Spinal cord (tissue), 10 donors: ENCODE measurements at places on chromosomes 3 and 15.

DNA sequence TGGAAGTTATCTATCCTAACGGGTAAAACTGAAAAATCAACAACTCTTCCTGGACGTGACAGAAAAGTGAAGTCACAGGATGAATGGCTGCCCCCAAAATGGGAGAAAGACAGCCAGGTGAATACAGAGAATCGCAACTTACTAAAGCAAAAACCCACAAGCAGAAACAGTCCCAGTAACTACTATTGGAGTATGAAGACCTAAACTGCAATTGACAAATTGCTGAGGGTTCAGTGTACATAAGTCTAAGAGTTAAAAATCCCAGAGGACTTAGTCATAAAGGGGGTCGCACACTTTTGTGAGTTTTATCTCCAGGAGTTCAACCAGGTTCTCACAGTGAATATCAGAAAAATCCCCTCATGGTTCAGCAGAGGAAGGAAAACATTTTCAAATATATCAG lies 56.8 kb upstream of the IMPG2 start:
- H3K4me1 ChIP-seq = no peaks in the 10 kb centered on the region
- H3K36me3 ChIP-seq = no peaks in the 10 kb centered on the region
- no peak overlapping the region for H3K27ac ChIP-seq
- no peak for DNase-seq
- no peak overlapping the region for H3K4me3 ChIP-seq
- H3K27me3 ChIP-seq = no peaks in the 10 kb centered on the region

DNA sequence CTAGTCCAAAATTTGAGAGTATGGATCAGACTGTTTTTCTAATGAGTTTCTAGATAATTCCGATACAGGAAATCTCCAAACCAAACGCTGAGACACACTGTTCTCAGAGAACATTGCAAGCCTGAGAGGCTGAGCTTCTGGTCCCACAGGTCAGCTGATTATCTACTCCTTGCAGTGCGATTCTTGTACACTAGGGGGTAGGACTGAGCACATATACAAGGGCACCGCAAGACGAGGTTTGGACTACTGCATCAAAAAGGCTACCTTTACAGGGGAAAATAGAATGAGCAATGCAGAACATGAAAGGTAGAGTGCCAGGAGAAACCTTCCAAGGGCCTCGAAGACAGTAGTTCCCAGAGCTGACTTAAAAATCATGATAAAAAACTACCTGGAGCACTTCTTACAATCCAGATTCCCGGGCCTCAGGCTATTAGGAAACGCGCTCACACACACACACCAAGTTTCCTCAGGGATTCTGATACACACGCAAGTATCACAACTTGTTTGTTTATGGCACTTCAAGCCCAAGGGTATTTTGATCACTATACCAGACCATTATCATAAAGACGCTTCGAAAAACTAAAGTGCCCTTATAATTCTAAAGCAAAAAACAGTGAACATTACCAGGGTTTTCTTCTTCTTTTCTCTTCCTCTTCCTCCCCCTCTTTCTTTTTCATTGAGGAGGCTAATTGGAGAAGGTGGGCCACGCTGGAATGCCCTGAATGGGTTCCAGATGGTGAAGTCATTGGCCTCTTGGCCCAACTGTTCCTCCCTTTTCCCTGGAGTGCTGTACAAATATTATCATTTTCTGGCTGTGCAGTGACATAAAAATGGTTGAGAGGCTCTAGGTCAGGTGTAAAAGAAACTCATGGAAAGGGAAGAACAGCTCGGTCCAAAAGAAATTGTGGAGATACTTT lies 61.8 kb downstream of the SLC12A8 start:
- H3K36me3 ChIP-seq = no peaks in the 10 kb centered on the region
- H3K27me3 ChIP-seq = no peaks in the 10 kb centered on the region
- no peak overlapping the region for H3K4me3 ChIP-seq

DNA sequence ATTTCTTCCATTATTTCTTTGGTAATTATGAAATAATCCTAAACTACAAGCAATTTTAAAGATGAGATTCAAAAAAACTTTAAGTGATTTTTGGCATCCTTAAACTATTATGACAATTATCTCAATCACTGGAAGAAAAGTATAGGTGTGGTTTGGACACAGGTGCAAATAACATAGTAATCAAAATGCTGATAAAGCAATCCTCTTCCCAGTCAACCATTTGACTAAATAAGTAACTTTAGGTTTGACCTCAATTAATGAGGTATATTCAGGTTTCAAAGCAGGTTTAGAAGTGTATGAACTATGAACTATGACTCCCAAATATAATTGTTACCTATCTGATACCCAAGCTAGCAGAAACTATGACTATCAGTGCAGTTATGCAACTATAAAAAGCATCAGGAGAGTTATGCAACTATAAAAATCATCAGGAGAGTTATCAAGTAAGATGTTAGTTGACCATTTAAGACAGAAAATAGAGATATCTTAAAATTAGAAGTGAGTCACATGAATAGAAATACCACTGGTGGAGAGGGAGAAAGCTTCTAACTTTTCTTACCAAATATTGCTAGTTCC lies 8.9 kb upstream of the CNTN3 start:
- no peak overlapping the region for H3K27ac ChIP-seq
- no peak for DNase-seq
- no peaks in the 10 kb centered on the region for H3K36me3 ChIP-seq

DNA sequence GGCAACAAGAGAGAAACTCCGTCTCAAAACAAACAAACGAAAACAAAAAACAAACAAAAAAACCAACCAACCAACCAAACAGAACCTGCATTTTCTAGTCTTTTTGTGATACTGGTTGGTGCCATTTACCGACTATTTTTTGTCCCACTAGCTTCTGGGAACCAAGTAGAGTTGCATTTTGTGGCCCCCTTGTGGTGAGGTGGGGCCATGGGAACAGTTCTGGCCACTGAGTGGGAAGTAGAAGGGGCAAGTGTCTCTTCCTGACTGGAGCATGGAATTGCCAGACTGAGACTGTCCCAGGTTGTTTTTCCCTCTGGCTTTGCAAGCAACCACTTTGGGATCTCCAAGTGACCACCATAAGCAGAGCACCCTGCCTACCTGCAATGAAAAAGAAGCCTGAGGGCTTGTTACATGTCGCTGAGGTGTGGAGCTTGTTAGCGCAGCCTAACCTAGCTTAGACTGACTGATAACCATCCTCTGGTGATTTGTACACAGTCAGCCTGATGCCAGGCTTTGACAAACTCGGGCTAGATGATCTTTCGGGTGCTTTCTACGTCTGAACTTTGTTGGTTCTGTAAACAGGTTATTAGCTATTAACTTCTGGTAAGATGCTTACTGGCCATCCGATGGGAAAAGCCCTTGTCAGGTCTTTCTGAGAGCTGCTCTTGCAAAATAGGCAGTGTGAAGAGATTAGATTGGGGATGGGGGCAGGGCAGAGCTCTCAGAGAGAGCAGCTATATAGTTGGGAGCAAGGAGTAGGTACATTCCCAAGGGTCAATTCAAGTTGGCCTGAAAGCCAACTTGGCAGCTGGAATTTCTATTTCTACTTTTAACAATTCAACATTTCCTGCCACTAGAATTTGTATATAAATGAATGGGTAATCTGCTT lies 172.2 kb downstream of the SSR3 start:
- no peaks in the 10 kb centered on the region for H3K4me1 ChIP-seq
- DNase-seq = no peak
- no peaks in the 10 kb centered on the region for H3K27me3 ChIP-seq
- H3K27ac ChIP-seq = no peak overlapping the region
- no peaks in the 10 kb centered on the region for H3K36me3 ChIP-seq

DNA sequence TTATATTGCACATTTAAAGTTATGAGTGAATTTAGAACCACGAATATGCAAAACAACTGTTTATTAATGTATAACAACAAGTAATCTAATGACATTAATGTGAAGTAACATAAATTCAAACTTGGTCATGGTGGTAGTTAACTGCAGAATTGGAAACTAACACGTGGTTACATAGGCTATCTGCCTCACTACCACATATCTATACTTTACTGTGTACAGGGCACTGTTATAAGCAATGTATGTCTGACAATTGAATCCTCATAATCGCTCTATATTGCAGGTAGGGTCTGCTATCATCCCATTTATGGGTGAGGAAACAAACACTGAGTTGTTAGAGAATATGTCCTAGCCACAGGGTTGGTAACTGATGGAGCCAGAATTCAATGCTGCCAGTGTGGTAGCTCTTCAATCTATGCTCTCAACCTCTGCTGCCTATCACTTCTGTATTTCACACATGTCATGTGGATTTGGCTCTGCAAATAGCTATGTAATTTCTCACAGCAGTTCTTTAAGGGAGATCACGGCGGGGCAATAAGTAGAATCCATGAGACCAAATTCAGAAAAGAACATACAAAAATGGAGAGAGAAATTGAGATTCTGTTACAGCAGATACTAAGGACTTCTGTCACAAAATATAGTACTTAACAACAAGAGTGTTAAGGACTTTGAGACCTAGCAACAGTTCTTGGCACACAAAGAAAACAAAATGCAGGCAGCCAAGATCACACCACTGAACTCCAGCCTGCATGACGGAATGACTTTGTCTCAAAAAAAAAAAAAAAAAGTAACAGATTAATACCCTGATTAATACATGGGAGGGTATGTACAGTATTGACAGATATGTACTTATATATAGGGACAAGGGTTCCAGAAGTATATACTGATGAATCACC lies 100.0 kb upstream of the CSPG5 start:
- H3K27ac ChIP-seq = no peak overlapping the region
- no peak for DNase-seq
- peaks cover 32% of the 10 kb centered on the region for H3K36me3 ChIP-seq
- no peak overlapping the region for H3K4me3 ChIP-seq
- no peaks in the 10 kb centered on the region for H3K27me3 ChIP-seq
- H3K4me1 ChIP-seq = no peaks in the 10 kb centered on the region

GRCh38 chr3:177208223-177208622 lies 10.9 kb upstream of the TBL1XR1 start:
- no peaks in the 10 kb centered on the region for H3K36me3 ChIP-seq
- H3K27ac ChIP-seq = no peak overlapping the region
- H3K27me3 ChIP-seq = no peaks in the 10 kb centered on the region

- no peak overlapping the region for H3K4me3 ChIP-seq
- no peaks in the 10 kb centered on the region for H3K36me3 ChIP-seq
- H3K27me3 ChIP-seq = no peaks in the 10 kb centered on the region
These were observed 155.4 kb upstream of the CCDC54 start for GRCh38 chr3:107221856-107222255.

DNA sequence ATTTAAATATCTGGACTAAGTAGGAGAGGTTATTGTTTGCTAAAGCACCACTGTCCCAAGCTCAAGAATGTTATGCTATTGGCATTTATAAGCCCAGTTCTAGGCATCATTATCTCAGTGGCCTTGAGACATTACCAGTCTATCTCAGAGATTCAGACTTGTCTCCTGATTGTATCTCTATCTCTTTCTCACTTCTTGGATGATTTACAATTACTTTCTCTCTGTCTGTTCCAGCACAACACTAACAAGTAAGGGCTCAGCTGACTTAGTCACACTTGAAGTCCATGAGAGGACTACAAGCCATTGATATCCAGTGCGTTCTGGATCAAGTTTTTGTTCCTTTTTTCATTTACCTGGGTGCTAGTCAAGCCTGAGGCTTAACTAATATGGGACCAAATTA lies 60.2 kb downstream of the TRIM69 start:
- H3K27ac ChIP-seq = no peak overlapping the region
- no peaks in the 10 kb centered on the region for H3K36me3 ChIP-seq
- DNase-seq = no peak
- H3K4me1 ChIP-seq = no peaks in the 10 kb centered on the region
- no peak overlapping the region for H3K4me3 ChIP-seq

DNA sequence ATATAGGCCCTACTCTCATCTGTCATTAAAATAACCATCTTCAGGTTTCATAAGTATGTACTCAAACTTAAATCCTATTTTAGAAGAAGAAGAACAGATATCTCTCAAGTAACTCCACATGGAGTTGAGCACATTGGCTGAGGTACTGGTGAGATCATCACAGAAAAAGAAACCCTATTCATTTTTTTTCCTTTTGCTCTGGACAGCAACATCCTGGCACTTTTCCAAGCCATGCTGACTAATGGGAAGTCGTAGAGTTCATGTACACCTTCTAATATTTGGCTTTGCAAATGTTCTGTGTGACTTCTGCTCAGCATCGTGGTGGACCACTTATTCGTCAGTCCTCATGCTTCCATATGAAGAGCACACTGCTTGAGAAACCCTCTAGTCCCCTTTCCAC lies 336.0 kb upstream of the KCNH8 start:
- H3K4me3 ChIP-seq = no peak overlapping the region
- H3K36me3 ChIP-seq = no peaks in the 10 kb centered on the region
- no peaks in the 10 kb centered on the region for H3K4me1 ChIP-seq
- no peaks in the 10 kb centered on the region for H3K27me3 ChIP-seq

DNA sequence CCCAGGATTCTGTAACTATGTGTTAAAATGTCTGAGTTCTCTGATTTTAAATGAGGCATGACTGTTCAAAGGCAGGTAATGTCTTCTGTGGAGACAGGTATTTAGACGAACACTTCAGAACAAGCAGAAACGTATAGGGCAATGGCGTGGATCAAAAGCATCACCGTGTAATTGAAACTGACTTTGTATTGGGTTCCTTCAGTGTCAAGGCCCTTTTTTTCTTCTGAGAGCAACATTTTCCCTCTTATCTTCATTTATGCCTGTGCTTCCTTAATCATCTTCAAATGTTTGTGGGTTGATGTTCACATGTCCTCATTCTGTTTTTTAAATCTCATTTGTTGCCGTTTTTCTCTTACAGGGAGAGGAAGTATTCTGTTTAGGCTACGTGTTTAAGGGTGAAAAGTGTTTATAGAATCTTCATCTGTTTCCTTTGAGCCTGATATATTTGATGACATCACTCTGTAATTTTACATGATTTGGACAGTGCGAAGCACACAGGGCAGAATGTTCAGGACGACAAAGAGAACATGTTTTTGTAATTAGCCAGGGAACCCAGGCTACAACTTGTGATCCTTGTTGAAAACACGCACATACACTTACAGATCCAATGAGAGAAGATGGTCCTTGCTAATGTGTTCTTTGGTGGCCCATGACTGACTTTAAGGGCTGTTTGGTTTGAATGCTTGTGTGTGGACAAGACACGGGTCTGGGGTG lies 196.0 kb downstream of the LRTM1 start:
- H3K4me1 ChIP-seq = no peaks in the 10 kb centered on the region
- peaks cover 2% of the 10 kb centered on the region for H3K27me3 ChIP-seq
- no peaks in the 10 kb centered on the region for H3K36me3 ChIP-seq
- no peak for DNase-seq
- no peak overlapping the region for H3K4me3 ChIP-seq

DNA sequence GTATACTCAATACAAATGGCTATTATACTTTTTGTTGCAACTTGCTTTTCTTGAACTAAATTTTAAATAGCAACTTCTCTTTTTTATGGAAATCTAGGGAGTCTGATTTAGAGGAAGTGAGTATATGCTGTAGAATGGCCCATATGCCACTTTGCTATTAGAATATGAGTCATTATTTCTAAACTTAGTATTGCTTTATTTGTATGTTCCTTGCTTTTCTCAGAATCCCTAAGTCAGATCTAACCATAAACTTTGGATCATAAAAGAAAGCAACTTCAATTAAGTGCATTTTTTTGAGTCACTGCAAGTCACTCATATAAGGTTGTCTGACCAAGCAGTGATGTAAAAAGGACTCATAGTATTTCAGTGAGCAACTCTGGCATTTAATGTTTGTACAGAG lies 17.5 kb upstream of the SPTSSB start:
- no peaks in the 10 kb centered on the region for H3K4me1 ChIP-seq
- H3K36me3 ChIP-seq = no peaks in the 10 kb centered on the region
- H3K27me3 ChIP-seq = no peaks in the 10 kb centered on the region
- no peak for DNase-seq
- H3K4me3 ChIP-seq = no peak overlapping the region
